H9 (cell line): ENCODE measurements at places on chromosomes 11 and 22. TPM values are rescaled to one million over a fixed set of nuclear protein-coding genes. Genes with fewer than 3 reads are reported as not detected.

The SYT7 gene
- 7.0 and 8.8 TPM in 2 replicates for total RNA-seq

The MOGAT2 gene
- not detected in 2 replicates for total RNA-seq

The OR52B2 gene
- not detected in 2 replicates for total RNA-seq

The YAP1 gene
- total RNA-seq, result 124 TPM in 2 replicates

The OR51B4 gene
- total RNA-seq, result not detected in 2 replicates

The CACNA1I gene
- total RNA-seq, result 0.50 and 0.53 TPM in 2 replicates

The VSTM5 gene
- total RNA-seq, result not detected in 2 replicates

The PHETA2 gene
- 2.6 and 3.2 TPM in 2 replicates for total RNA-seq

The MAJIN gene
- not detected in 2 replicates for total RNA-seq

The ZDHHC13 gene
- total RNA-seq, result 20.9 and 21.1 TPM in 2 replicates

The ABCC8 gene
- 2.4 and 3.2 TPM in 2 replicates for total RNA-seq

The TMEM80 gene
- total RNA-seq, result 15.3 and 23.6 TPM in 2 replicates

DNA sequence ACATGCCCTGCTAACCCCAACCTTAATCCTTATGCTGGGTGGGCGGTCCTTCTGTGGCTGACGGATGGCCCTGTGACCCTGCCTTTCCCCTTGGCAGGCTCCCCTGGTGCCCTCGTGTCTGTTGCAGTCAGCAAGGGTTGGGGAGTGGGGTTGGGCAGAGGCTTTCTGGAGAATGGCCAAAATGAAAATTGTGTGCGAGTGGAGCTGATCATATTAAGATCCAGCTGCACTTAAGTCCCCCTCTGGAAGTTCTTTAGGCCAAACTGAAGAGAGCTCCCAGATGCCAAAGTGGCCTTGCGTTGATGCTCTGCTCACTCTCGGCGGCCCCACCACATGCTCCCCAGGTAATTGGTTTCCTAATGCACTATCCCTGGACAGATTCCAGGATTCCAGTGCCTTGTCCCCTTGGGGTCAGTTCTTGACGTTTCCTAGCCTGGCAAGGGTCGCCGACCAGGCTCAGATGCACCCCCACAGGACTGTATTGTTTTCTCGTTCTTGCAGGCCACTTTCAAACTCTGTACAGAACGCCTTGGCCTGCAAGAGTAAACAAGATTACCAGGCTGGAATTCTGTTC, 16.4 kb upstream of the C11orf96 start:
- DNase-seq, result no peak

DNA sequence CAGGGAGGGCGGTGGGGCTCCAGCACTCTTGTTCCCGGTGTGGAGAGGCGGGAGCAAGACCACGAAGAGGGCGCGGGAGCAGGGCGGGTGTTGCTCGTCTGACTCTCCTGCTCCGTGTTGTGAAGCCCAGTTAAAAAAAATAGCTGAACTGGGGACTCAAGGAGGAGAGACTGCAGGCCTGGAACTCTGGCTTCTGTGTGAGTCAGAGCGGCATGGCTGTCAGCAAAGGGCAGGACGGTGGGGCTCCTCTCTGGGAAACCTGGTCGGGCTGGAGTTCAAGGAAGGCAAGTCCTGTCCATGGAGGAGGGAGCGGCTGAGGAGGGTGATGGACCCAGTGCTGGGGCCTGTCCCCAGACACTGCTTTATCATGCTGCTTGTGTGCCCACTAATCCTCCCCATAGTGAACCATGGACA, 152.3 kb downstream of the FEZ1 start:
- no peak for DNase-seq

GRCh38 chr11:36211761-36212430, 77.3 kb downstream of the COMMD9 start:
- DNase-seq, result no peak

GRCh38 chr22:46657655-46657953, 37.4 kb downstream of the GRAMD4 start:
- DNase-seq, result no peak

GRCh38 chr11:114161486-114162250, 102.2 kb downstream of the ZBTB16 start:
- DNase-seq, result no peak

DNA sequence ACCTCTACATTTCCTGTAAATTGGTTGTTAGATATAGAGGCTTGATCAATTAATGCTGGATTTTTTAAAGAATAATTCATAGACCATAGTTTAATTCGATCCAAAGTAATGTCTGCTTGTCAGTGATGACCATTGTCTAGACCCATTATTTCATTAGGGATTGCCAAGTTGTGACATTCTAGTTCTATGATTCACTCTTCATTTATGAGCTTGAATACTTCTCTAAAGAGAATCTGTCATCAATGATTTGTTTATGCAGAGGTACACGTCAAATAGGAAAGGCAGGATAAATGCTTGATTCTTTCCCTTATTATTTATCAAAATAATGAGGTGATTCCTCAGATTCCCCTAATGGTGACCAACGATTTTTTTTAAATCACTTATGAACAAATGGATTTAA, 24.0 kb upstream of the ROBO3 start:
- DNase-seq, result no peak

DNA sequence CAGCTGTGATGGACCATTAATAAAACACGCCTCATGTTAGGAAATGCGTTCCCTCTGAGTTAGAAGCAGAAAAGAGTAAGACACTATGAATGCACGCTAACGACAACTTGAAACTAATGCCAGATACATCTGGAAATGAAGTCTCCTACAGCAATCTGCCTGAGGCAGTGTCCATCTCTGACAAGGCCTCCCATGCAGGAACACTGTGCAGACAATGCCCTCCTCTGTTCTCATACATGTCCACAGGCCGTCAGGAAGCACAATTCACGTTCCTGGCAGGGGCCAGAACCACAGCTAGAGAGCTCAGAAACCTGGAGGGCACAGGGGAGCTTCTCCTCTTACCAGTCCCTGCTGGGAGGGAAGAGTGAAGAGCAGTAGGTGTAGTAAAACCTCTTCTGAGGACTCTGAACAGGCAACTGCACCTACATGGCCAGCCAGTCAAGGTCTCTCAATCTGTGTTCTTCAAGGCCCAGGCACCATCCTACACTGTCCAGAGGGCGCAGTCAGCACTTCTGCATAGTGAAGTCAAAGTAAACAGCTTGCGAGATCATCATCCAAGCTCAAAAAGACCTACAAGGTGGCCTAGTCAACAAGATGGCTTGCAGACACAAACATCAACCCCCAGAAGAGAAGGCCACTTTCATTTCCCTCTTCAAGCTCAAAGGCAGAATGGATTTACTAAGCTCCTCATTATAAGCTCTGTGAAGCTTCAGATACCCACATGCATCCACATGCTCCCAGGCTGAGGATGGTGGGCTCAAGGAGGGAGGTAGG, 41.5 kb upstream of the CYP2D6 start:
- no peak for DNase-seq

- no peak for DNase-seq
Measured at GRCh38 chr11:121318848-121319834, 26.6 kb downstream of the SC5D start.

GRCh38 chr11:61791737-61792309, 576 bp downstream of the TMEM258 start:
- DNase-seq, result no peak
